ENCODE measurements at places on chromosomes 4 and X.

GRCh38 chr4:75063433-75063832 lies 130.5 kb downstream of the PARM1 start:
- DNase-seq: no peak

DNA sequence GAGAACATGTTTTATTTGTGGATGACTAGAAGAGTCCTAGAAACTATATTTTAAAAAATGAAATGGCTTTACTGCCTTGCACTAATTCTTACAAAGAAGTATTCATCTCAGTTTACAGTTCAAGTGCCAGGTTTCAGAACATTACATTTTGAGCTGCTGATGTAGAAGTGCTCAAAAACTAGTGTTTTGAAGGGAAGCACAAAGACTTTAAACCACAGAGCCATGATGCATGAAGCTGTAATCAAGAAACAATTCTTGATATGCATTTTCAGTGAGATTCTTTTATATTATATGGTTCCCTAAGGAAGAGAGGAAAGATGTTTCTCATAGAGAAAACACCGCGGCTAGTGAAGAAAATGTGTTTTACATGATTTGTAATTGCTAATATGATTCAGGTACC lies 1163.0 kb downstream of the RAPGEF2 start:
- no peak for DNase-seq

DNA sequence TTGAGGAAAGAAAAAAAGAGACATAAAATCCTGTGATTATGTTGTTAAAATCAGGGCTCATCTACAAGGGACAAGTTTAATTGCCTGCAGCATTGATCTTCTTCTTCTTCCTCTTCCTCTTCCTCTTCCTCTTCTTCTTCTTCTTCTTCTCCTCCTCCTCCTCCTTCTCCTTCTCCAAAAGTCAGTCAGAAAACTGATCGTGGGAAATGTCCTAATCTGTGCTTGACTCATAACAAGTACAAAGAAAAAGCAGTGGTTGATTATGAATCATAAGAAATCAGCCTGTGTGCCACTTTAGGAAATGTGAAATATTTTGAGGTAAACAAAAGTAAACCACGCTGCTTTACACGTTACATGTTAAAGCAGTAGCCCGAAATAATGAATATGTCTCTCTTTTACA lies 2.7 kb upstream of the ATP10D start:
- DNase-seq: peak; percentile 41

DNA sequence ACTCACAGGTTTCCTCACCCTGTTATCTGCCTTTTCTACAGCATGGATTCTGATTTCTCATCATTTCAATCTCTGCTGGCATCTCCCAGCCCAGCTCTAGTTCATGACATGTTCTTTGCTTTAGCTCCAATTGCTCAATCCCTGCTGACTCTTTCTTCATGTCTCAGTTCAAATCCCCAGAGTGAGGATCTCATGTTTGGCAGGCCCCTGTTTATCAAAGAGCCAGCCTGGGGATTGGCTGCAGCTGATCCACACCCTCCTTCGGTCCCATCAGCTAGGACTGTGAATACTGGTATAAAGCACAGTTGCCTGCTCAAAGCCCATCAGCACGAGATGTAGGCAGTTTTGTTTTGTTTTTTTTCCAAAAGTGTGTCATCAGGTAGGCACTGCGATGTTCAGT lies 14.4 kb upstream of the CC2D2A start:
- no peak for DNase-seq

GRCh38 chr4:32574803-32575202 lies 1854.6 kb downstream of the PCDH7 start:
- DNase-seq: no peak

DNA sequence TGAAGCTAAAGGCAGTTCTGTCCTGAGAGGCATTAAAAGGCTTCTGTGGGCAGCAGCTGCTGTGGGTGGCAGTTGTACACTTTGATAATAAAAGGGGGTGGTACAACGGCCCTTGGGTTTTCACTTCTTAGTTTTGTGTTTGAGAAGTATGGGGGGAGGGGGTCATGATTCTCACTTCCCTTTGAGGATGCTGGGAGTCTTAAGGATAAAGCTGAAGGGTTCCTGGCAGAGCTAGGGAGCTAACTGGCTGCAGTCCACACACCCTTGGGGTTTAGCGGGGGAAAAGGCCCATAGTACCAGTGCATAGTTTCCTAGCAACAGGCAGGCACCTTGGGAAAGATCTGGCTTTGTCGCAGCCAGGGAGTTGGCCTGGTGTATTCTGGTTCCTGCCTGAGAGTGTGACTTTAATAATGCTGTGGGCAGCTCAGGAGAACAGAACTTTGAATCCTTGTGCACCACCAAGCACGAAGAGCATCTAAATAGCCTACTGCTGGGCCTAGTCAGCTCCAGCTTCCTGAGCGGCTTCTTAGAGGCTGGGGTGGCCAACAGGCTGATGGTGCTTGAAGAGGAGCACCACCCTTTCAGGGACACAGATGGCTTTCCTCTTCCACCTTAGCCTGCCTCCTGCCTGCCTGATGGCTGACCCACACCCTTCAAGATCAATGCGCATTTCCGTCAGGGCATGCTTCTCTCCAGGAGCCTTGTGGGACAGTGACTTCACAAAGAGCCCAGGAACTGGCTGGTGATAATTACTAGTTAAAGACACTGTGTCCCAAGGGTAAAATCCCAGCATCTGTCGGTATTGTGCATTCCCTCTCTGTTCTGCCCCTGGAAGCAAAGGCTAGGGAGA lies 12.5 kb downstream of the ZBTB33 start:
- DNase-seq: peak; percentile 11

DNA sequence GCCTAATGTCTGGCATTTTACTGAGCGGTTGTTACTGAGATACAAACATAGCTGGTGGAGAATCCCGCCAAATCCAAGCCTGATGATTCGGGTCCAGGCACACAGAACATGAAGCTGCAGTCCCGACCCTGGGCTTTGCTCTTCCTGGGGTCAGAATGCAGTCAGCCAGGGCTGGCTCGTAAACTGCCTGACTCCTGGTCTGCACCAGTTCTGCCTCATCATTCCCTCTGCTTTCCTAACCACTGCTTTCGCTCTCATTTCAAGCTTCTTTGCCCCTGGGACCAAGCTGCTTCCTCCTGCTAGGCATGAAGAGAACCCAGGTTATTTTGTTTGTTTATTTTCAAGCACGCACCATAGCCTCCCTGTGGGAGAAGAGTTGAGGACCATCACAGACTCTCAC lies 39.3 kb downstream of the GATB start:
- DNase-seq: no peak

DNA sequence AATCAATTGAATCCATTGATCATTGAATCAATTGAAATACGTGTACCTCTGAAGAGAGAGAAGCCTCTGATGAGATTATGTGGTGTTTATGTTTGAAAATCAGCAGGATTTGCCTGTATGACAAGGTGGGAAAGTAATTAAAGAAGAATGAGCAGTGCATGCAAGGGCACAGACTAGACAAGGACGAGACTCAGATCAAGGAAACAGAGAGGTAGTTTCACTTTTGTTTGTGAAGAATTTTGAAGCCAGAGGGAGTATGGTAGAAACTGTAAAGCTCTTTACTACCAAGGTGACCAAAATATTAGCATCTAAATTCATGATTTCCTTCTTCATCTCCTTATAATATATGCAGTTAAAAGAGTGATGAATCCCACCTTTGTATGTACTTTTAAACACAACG lies 1830.0 kb upstream of the IGFBP7 start:
- DNase-seq: no peak

DNA sequence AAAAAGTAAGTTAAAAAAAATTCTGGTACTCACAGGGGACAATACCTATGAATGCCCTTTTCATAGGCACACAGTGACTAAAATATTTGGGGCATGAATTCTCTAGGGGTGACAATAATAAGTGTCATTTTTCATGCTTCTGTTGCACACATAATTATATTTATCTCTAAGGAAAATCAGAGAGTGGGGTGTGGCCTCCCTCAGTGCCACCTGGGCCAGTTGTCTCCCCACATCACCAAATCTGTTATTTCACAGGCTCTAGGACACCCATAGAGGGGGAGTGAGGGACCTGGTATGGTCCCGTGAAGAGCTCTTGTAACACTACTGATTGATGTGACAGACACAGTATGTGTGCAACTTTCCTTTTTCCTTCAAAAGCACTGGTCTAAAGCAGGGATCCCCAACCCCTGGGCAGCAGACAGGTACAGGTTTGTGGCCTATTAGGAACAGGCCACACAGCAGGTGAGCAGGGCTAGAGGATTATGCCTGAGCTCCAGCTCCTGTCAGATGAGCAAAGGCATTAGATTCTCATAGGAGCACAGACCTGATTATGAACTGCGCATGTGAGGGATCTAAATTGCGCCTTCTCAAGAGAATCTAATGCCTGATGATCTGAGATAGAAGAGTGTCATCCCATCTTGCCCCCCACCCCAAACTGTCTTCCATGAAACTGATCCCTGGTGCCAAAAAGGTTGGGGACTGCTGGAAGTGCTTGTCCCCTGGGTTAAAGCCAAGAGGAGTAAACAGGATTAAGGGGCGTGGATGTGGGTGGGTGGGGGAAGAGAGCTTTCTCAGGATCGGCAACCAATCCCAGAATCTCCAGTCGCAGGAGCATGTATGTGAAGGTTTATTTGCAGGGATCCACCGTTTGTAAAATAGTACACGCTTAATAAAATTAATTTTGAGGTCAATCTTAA lies 856 bp downstream of the SLC9B1 start:
- DNase-seq: peak; percentile 25

DNA sequence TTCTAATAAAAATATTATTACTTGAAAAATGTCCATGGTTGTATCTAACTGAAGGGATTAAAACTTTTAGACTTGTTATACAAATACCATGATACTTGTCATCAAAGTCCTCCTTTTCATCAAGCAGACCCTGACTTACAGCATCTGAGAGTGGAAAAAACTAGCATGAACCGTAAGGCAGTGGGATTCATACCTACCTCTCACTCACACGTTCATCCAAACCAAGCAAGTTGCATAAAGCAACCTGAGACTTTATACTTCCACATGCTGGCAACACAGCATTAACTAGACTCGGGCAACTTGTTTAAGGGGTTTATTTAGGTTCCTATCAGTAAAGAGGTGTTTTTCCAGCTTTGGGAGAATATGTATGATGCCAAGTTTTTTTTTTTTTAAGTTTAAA lies 22.6 kb upstream of the TLR7 start:
- DNase-seq: peak; percentile 47

DNA sequence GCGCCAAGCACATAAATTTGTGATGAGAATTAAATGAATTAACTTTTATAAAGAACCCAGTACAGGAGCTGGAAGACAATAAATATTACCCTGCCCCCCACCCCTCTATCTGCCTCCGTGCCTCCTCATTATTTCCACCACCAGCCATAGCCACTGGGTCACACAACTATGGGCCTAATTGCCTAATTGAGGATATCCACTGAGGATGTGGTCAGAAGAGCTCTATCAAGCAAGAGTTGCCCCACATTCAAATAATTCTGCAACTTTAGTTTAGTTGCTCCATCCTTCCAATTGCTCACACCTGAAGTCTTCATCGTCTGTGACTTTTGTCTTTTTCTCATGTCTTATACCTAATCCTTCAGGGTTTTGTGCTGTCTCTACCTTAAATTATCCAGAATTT lies 9.5 kb upstream of the CXCL8 start:
- no peak for DNase-seq

DNA sequence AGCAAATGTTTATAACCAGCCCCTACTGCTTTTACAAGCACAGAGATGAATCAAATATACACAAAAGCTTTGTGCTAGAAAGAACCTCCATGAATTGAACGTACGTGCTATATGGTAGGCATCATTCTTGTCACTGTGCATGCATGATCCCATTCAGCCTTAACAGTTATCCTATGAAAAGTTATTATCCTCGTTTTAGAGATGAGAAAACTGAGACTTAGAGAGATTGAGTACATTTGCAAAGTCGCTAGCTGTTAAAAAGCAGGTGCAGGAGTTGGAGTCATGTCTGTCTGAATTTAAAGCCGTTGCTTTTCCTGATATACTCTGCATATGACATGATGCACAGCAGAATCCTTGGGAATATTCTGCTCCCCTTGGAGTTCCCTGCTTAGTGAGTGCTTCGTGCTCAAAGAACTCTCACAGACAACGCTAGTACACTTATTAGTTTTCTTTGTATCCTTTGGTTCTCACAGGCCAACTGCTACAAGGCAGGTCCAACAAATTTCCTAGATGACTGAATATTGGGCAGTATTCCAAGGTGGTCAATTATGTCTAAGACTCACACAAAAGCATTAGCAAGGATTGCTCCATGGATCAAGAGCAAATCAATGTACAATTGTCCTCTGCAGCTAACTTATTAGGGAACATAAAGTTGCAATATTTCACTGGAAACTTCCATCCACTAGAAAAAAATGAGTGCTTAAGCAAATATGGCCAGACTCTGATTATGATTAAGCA lies 42.8 kb upstream of the TRIM2 start:
- no peak for DNase-seq

DNA sequence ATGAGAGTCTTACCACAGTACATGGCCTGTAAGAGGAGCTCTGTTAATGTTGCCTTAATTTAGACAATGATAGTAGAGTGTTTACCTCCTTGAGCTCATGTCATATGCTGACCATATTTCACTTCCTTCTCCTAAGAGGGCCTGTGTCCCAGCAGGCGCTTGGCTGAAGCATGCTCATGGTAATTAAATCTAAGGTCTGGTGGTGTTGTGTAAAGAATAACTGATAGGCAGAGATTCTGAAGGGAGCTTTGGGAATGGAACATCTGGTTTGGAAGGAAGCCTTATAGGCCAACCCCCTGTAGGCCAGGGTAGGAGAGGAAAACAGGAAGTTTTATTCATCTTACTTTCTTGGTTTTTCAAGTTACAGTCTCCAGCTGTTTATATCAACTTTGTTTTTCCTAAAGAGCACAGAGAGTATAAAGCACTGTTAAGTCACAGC lies 300.2 kb downstream of the USP46 start:
- DNase-seq: no peak

- no peak for DNase-seq
These were observed 8.4 kb downstream of the ANK2 start for GRCh38 chr4:113057891-113058290.

GRCh38 chr4:99763635-99764101 lies 53.0 kb upstream of the DAPP1 start:
- no peak for DNase-seq

GRCh38 chr4:54256491-54257486 lies 27.7 kb downstream of the PDGFRA start:
- DNase-seq: no peak

GRCh38 chr4:80035336-80035735 lies 37.7 kb downstream of the ANTXR2 start:
- peak; percentile 9 for DNase-seq

DNA sequence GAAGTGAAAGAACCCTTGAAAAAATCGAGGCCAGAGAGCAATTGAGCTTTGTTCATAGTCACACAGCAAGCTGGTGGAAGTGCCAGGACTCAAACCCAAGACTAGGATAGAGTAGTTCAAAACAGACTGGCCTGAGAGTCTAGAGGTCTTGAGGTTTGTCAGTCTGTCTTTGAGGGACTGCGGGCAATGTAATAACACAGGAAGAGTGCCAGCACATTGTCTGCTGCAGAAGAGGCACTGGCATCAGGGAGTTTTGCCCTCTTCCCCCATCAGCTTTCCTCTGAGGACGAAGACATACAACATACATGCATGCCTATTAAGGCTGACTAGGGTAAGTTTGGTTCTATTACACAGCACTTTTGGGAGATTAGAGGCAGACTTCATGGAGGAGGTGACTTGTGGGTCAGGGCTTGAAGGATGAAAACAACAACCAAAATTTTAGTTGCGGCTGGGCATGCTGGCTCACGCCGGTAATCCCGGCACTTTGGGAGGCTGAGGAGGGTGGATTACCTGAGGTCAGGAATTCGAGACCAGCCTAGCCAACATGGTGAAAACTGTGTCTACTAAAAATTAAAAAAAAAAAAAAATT lies 64.1 kb upstream of the LAS1L start:
- no peak for DNase-seq
